ENCODE measurements at places on chromosomes 7 and 10.

- DNase-seq, result no peak
Measured at GRCh38 chr10:97327348-97328294, 6.9 kb downstream of the FRAT2 start.

DNA sequence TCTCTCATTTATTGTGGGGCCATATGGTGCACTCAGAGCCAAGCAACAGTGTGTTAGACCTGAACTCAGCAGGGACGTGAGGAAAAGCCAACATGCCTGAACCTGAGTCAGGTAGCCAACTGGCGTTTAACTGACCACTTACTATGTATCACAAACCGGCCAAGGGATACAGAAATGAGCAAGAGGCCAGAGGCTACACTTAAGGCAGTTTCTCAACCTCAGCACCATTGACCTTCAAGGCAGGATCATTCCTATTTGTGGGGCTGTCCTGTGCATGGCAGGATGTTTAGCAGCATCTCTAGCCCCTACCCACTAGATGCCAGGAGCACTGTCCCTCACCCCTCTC is 103.5 kb upstream of the NANOS1 start:
- no peak for DNase-seq

DNA sequence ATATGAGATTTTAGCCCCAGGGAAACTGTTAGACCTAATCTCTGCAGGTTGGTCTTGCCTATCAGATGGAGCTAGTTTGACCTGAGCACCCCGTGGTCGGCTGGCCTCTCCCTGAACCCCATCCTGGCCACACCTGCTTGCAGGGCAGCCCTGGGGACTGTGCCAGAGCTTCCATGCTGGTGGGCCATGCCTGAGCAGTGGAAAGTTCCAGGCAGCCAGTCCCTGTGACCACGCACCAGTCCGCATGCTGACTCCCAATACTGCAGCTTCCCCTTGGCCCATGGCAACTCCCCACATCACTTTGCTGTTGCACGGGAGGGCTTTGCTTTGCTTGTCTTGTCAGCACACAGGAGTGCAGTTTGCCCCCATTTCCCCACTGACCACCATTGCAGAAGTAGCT is 427.8 kb upstream of the SEMA3D start:
- no peak for DNase-seq

- no peak for DNase-seq
Measured at GRCh38 chr7:1693419-1693990, 23.4 kb downstream of the ELFN1 start.

DNA sequence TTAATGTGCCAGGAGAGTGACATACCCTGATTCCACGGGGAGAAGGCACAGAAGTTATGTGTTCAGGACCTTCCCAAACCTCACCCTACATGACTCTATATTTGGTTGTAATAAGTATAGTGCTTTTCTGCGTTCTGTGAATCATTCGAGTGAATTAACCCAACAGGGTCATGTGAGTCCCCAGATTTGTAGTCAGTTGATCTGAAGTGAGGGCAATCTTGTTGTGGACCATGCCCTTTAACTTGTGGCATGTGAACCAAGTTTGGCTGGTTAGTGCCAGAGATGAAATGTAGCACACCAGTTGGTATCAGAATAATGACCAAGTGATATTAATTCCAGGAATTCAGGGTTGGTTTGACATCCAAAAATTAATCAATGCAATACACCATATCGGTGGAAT is 70.2 kb downstream of the NHLRC2 start:
- DNase-seq, result no peak

DNA sequence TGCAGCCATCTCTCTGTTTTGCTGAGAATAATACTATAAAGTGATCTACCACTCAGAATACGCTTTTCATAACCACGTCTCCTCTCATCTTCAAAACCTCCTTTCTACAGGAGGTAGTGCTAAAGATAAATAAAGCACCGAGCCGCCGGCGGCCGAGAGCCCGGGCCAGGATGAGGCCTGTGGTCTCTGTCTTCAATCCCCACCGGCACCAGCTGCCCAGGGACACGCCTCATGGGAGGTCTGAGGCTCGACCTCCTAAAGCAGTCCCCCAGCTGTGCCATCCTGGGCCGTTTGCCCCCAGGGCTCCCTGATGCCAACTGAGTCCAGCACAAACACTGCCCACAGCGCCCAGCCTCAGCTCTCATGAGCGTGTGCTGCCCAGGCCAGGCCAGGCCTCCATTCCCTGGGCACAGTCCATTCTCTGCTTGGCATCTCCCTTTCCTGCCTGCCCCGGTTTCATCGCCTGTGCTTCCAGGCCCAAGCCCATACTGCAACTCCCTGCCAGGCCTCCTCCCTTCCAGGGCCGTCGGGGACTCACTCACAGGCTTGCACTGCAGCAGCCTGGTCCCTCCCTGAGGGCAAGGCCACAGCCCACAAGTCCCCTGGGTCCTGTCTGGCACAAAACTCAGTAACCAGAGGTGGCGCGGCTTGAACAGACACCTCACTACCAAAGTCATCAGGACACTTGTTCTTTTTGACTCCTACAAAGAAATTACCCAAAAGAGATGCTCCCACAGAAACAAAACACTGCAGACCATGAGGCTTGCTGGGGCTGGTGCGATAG is 2.5 kb downstream of the INTS1 start:
- DNase-seq, result no peak

DNA sequence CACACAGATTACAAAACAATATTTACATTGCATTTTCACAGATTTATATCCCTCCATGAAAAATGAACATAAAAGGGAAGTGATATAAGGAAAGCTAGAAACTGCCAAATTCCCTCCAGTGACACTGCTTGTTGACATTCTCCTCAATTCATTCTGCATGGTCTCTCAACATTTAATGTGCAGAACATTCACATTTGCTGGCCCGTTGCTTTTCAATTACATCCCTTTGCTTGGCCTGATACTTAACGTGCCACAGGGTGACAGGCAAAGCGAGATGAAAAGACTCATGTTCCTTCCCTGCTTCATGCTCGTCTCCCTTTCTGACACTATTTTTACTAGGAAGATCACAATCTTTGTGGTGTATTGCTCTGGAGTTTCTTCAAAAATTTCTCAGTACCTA is 1019.7 kb upstream of the LRRN3 start:
- no peak for DNase-seq

GRCh38 chr10:88110822-88111221 is 247.4 kb downstream of the PTEN start:
- DNase-seq, result no peak

DNA sequence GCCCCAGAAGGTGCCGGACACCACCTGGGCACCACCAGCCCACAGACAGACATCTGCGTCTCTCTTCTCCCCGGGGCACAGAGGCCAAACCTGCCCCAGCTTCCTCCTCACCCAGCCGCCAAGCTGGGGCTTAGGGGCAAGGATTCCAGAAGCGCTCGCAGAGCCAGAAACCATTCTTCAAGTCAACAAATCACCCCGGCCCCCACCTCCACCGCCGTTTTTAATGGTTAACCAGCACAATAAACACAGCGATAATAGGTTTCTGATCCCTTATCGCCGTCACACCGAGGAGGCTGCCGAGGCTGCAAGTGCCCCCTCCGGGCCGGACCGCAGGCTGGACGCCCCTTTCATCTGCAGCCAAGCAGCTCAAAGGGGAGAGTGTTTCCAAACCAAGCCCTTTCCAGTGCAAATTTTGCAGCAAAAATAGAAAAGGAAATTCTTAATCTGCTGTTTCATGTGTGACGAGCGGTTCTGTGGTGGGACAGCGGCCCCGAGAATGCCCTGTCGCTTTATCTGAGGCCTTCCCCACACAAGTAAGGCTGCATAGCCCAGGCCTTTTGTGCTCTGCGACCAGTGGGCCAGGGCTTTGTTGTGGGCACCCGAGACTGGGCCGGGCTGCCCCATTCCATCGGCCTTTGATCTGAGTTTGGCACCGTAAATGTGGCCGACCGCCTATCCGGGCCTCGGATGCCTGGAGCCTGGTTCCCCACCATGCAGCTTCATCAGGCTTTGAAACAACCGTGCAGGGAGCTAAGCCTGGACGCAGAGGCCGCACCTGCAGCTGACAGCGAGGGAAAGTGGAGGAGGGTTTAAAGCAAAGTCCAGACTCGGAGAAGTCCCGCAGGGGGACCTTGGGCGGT is 83.2 kb downstream of the FOXL3 start:
- DNase-seq, result no peak

GRCh38 chr10:133274751-133275683 is 1.7 kb downstream of the ADAM8 start:
- no peak for DNase-seq

GRCh38 chr10:17655009-17655408 is 11.1 kb downstream of the STAM start:
- DNase-seq, result no peak

GRCh38 chr7:135789956-135790355 is 41.3 kb upstream of the FAM180A start:
- no peak for DNase-seq

DNA sequence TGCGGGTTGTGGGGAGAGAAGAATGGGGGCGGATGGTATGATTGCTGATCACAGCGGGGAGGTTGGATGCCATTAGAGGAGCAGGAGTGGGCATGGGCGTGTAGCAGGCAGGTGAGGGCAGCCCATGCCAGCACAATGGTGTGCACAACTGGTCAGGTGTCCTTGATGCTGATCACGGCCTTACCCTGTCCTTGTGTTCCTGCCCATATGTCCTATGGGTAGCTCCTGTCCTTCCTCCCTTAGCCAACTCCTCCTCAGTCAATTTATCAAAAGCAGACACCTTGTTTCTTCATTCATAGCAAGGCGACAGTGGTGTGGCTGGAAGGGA is 30.7 kb downstream of the WDR86 start:
- no peak for DNase-seq

DNA sequence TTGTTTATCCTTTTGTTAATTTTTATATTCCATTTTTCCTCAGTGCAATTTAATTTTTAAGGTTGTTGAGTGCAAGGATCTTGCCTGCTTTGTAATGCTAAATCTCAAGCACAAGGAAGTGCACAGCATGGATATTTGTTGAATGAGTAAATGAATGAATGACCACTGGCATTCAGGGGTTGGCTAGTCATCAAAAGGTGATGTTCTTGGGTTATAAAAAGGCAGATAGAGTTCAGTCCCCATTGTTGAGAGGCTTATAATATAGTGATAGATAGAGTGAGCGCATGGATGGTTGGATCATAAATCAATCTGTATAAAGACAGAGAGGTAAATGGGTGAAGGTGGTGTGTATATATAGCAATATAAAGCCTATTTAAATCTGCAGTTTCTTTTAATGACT is 193.2 kb upstream of the KLF6 start:
- DNase-seq, result no peak

DNA sequence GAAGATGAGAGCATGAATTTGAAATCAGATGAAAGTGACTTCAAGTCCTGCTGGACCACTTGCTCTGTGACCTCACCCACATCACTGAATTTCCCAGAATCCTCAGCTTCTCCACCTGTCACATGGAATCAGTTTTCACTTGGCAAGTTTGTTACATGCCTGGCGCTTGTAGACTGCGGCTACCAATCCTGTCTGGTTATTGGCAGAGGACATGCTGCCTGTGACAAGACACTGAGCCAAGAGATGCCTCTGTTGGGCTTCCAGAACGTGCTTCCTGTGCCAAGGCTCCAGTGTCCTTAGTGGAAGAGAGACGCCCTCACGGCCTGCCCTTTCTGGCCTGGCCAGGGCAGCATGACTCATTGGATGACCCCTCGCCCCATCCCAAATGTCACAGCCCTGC is 4.4 kb upstream of the MYL10 start:
- no peak for DNase-seq

- no peak for DNase-seq
Measured at GRCh38 chr10:63224241-63224640, 91.1 kb downstream of the NRBF2 start.

DNA sequence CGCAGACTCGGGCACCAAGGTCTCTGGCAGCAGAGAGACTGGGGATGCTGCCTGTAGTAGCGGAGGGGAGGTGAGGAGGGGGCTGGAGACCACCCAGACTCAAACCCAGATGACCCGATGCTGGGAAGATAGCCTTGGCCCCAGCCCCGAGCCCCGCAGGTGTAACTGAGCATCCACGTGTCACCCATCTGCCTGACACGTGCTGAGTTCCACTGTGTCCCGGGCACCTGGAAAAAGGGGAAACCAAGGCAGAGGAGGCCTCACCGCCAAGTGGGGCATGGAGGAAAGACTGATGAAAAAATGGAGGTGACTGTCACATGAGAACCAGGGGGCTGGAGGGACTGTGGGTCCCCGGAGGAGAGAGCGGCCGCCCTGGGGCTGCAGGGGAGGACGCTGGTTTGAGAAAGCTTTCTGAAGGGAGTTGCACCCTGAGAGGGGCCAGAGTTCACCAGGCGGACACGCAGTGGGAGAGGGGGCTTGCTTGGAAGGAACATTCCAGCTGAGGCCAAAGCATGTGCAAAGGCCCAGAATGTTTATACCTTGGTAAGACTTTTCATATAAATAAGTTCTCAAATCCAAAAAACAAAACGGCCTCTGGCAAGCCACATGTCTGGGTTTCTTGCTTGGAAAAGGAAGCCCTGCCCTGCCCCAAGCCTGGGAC is 27.4 kb upstream of the ELN start:
- no peak for DNase-seq

DNA sequence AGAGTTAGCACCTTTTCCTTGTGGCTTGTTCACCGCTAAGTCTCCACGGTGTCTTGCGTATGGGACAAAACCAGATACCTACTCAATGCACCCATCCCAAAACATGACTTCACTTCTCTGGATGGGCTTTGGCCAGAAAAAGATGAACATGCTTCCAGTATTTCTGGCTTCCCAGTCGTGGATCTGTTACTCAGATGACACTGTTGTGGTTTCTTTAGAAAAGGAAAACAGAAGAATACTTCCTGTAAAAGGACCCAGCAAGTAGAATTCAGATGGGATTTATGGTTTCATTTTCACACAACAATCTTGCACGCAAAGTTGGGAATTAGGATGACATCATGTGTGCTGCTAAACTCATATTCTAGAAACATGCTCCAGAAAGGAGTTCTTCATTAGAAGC is 216.7 kb downstream of the ADAM12 start:
- DNase-seq, result no peak

DNA sequence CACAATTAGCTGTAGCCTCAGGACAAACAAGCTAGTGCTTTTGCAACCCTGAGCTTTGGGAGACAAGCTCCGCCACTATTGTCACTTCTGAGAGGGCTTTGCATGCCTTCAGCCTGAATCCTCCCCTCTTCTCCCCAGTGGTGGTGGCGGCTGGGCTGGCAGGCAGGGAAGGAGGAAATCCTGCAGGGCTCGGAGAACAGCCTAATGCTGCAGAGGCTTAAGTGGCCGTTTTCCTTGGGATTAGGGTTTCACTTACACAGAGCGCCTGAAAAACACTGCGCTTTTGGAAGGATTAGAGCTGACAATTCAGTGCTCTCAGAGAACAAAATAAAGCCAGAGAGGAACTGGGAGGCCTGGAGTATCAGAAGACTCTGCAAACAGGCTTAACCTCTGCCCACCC is 71.3 kb downstream of the PAX2 start:
- DNase-seq, result no peak

DNA sequence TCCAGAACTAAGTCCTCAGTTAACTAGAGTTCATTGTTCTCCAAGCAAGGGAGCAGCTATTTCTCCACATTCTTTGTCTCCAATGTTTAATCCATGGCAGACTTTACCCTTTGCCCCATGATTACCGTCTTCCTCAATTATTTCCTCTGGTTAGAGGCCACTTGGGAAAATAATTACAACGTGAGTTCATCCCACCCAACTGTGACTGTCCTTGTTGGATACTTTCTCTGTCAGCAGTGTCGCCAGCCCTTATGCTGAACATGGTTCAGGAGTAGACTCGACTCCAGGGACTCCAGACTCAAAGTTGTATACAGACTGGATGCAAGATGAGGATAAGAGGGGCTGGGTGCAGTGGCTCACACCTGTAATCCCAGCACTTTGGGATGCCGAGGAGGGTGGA is 17.1 kb upstream of the SEPHS1 start:
- DNase-seq, result no peak

GRCh38 chr10:80126876-80127275 is 5.7 kb upstream of the PLAC9 start:
- DNase-seq, result no peak
